Iris pigment epithelial cell (primary cell): ENCODE measurements at places on chromosomes 2 and 18.

DNA sequence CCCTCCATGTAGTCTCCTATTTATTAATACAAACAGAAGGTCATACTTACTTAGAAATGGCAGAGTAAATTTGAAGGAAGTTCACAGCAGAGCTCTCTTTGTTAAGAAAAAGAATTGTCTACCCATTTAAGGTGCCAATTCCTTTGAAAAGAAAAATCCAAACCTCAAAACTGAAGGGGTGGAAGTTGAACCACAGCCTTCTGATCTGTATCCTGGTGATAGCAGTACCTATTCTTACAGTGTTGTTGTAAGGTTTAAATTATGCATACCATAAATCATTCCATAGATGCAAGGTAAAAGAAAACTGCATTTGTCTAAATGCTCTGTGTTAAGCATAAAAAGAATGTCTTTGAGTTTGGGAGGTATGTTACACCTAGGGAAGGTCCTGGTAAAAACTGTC is 47.6 kb downstream of the COBLL1 start:
- no peak for DNase-seq

GRCh38 chr2:113977660-113978523 is 88.0 kb downstream of the ACTR3 start:
- DNase-seq = peak; percentile 62

- DNase-seq = peak; percentile 43
These were observed 27.8 kb upstream of the GAREM2 start for GRCh38 chr2:26144953-26145680.

GRCh38 chr2:74020702-74021406 is 36.1 kb downstream of the TET3 start:
- DNase-seq = peak; percentile 12

DNA sequence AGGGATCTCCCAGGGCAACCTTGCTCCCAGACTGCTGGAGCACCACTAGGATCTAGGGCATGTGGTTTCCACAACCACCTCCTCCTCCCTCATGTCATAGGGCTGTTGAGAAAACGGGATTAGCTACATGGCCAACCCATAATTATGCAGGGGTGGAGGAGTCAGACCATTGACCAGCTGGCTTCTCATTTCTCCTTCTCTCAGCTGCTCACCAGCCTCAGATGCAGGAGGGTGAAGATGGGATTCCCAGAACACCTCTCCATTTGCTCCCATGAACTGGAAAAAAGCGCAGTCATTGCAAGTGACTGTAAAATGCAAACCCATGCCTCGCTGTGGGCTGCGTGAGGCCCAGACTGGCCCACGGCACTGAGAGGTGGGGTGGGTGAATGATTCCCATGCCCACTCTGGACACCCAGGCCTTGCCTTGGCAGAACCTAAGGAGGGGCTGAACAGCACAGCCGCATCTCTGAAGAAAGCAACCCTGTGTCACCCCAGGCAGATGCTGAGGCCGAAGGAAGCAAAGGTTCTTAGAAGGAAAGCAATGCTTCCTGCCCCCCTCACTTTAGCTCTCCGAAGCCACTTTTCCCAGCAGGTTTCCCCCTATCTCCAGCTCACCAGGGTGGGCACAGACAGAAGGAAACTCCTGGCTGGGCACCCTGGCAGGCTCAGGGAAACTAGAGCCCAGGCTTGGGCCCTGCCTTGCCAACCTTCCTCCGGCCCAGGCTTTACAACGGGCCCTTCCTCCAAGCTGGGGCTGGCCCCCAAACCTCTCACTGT is 69.6 kb upstream of the RTN4 start:
- no peak for DNase-seq

- peak; percentile 41 for DNase-seq
These were observed 87.2 kb upstream of the POU3F3 start for GRCh38 chr2:104766683-104767082.

DNA sequence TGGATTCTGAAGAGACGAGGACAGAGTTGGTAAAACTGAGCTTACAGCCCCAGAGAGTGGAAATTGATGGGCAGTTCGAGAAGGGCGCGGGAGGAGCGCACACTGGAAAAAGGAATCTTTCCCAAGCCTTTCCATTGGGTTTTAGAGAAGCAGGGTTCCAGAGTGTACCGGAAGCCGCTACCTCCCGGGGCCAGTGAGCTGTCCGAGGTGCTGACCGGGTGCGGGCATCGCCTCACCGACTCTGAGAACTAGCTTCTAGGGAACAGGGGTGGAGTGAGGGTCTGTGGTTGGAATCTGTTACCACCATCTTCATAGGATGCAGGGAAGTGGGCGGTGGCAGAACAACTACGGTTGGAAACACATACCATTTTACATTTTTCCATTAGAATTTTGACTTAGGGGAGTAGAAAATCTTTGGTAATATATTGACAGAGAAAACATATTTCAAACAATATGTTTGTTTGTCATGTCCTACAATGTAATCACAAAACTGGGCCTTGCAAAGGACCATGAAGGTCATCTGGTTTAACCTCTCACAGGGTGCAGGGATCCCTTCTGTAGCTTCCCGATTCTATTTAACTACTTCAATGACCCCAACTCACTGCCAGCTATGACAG is 724 bp downstream of the NMS start:
- no peak for DNase-seq

DNA sequence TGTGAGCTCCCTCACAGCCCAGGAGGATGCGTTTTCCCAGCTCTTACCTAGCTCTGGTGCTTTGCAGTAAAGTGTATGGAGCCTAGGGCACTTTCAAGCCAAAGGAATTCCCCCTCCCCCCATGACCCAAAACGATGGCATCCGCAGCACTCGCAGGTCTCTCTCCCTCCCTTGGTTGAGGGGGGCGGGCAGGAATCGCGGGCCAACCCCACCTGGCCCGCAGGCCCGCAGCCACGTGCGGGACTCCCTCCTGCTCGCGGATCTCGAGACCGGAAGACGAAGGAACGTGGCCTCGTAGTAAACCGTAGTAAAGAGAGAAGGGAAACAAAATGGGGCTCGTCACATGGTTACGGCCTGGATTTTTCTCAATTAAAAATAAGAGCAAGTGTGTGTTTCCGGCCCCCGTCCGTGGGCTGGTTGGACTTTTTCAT is 8.5 kb downstream of the IRS1 start:
- peak; percentile 80 for DNase-seq

GRCh38 chr2:227829337-227829736 is 15.7 kb downstream of the CCL20 start:
- no peak for DNase-seq

- no peak for DNase-seq
These were observed 4.7 kb downstream of the NRP2 start for GRCh38 chr2:205686783-205687640.

DNA sequence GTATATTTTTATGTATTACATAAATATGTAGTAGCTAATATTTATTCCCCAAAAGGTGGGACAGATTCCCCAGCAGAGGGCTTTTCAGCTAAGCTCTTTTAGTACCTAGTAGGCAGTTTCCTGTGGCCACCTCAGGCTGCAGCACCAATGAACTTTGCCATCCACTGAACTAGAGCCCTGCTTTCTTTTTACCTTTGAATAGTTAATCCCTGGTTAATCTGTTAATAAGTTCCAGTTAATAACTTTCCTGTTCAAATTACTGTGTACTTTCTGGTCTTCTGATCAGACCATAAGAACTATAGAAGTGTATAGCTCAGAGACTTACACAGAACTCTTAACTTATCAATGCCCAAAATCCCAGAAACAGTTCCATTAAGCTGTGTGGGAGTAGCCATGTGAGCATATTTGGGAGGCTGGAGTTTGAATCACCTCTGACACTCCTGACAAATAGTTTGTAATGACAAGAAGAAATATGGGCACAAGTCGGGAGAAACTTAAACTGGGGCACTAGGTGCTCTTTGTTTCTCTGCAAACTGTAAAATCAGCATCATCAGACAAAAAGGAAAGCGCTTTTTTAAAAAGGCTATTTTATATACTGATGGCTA is 40.0 kb downstream of the ASXL2 start:
- no peak for DNase-seq

DNA sequence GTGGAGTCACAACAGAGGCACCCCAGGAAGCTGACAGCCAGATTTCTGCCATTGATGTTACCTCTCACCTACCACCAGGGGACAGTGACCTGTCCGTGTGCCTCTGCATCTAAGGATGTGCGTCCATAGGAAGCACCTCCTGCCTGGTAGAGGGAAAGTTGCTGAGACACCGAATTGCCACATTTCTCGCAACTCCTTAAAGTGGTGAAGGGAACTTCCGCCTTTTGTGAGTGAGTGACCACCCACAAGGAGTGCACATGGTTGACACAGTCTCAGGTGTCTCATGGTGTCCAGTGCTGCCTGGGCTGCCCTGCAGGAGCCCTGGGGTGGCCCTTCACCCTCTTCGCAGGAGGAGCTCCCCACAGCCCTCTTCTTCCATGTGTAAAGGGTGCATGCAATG is 201.8 kb downstream of the GBX2 start:
- DNase-seq = no peak

DNA sequence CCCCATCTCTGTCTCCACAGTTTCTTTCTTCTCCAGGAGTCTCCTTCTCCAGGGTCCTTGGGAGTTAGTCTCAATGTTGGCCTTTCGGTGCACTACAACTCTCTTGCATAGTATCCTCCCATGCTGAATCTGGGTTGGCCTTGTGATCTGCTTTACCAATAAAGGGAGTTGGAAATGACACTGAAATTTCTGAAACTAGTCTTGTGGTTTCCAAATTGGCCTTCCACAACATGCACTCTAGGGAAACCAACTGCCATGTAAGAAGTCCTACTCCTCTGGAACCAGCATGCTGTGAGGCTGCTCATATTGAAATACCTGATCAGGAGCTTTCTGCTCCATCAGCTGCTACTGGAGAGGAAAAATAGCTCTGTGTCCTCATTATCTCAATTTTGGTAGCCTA is 9.9 kb upstream of the ABHD3 start:
- no peak for DNase-seq

- DNase-seq = no peak
These were observed 23.2 kb downstream of the MC2R start for GRCh38 chr18:13892098-13892497.

DNA sequence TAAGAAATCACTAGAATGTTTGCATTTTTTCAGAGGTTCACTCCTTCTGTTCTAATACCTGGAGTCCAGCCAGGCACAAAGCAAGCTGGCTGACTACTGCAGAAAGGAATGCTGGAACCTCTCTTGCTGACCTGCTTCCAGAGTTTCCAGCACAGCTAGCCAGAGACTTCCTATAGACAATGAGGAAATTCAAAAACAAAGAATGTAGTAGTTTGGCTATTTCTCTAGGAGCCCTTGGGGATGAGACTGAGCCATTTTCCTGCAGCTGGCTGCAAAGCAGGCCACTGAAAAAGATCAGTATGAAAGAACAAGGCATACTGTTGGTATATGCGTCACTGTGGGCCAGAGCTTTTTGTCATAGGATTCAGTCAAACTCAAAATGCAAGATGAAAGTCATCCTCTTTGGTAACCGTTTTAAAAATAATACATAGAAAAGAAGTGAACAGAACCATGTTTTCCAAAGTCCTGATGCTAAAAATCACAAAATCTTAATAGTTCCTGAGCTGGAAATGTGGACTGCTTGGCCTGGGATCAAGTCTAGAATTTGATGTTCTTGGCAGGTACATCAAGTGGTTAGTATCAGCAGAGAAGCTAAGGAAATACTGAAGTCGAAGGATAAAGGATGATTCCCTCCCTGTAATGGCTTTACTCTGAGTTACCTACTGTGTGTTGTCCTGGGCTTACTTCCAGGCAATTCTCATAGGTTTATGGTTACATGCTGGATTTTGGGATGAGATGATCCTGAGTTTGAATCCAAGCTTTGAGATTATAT is 9.0 kb upstream of the DSEL start:
- DNase-seq = peak; percentile 98

DNA sequence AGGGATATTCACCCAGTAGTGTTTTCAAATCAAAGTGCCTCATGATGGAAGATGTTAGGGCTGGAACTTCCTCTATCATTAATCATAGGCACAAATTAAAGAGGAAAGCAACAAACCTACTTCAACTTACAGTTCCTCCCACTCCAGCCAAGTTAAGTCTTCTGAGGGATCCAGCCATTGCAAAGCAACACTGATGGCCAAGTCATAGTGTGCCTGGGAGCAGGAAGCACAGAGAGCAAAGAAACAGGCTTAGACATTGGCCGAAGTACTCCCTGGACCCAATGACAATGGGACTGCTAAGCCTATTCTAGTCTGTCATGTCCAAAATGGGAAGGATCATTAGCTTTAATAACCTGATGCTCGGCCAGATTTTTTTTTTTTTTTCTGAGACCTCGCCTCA is 7.0 kb downstream of the C2orf80 start:
- DNase-seq = no peak

DNA sequence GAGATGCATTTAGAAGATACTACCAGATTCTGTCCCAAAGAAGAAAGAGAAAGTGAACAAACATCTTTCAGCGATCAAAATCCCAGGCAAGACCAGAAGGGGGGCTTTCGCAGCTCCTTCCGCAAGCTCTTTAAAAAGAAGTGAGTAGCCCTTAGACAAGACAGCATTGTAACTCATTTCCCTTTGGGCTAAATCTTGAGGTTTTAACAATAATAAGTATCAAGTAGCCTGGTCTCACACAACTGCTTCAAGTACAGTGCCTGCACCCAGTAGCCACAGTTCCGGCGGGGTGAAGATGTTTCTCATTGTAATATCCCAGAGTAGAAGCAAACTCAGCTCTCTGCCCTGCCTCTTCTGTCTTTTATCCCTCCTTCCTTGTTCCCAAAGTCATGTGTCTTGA is 76.3 kb downstream of the ARHGEF33 start:
- no peak for DNase-seq

DNA sequence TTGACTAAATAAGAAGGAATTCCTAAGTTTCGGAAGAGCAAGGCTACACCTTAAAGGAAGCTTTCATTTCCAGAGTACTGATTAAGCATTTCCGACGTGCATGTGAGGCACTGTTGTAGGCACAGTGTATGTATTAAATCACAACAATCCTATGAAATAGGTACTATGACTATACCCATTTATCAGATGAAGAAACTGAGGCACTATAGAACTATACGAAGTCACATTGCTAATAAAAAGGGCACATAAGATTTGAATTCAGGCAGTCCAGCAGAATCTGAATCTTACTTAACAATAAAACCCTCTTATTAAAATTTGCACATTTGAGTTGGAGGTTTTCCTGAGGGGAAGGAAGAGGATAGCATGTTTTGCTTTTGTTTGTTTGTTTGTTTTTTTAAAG is 243.5 kb upstream of the FANCL start:
- DNase-seq = no peak

GRCh38 chr2:63484901-63485300 is 103.4 kb downstream of the WDPCP start:
- no peak for DNase-seq

DNA sequence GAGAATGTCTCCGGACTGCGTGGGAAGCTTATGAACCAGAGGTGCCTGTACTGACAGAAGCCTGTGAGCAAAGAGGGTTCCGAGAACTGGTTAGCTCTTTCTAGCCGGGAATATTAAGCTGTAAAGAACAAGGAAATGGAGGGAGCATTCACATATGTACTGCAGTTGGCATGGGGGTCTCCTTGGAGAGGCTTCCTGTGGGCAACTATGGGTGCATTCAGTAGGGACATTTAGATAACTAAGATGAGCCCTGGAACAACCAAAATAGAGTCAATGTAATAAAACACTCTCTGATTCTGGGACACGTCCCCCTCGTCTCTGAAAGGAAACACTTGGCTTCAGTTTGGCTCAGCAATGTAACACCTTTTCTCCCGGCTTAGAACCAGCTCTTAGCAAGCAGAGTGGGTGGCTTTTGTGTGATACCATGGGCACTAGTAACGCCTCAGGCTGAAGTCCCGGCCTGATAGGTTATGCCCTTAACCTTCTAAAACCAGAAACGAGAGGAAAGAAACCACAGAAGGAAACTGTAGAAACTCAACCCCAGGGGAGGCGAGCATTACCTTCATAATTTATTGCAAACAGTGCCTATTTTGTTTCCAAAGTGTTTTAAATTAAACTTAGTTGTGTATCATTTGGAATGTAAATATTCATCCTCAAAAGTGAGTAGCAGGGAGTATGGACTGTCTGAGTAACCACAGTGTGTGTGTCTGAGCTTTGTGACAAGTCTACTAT is 48.8 kb upstream of the LPIN2 start:
- DNase-seq = no peak
